ELF-1 (cell line): ENCODE measurements at places on chromosomes 16 and 17.

DNA sequence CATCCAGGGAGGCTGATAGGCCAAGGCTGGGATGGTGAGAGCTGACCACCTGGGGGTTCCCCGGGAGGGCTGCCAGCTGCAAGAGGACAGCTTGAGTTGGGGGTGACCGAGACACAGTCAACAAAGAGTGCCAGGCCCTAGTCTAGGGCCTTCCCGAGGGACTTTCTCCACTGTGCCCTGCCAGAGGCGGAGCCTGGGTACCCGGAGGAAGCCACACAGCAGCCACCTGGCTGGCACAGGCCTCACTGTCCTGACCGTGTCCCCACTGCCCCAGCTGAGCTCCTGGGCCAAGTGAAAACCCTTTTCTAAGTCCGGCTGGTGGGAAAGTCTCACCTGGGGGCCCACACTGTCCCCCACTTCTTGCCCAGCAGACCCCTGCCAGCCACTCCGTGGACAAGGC, 71.9 kb upstream of the GSE1 start:
- no peak for DNase-seq

DNA sequence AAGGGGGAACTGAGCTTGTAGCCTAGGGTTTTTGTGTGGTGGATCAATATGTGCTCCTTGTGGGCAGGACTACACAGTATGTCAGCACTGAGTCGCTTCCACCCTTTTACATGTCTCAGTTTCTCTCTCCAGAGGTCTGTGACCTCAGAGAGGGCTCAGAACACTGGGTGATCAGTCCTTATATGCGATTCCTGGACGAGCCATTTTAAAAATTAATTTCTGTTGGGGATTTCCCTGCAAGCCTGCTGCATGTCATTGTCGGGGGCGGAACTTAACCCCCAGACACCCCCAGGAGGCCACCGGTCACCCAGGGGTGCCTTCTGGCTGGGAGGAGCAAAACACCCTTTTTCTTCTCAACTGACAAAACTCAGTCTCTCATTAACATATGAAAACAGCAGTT, 14.1 kb downstream of the DHRS7B start:
- DNase-seq: no peak

- no peak for DNase-seq
Measured at GRCh38 chr17:67784364-67785121, 40.8 kb upstream of the BPTF start.

DNA sequence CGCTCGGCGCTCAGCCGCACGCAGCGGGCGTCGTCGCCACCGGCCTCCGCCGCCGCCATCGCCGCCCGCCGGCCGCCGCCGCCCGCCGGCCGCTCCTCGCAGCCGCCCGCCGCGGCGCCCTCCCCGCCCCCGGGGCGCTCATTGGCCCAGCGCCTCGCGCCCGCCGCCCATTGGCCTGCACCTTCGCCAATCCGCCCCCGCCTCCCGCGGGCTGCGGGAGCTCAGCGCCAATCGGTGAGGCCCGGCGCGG, at the start of gene PGP:
Gene PGP, minus strand, starts transcription at position 122 of the 250 bp plus-strand sequence. Its CDS starts 63 bp downstream, at position 59.
- no peak for DNase-seq

GRCh38 chr17:64296246-64296645, 33.2 kb upstream of the TEX2 start:
- no peak for DNase-seq

DNA sequence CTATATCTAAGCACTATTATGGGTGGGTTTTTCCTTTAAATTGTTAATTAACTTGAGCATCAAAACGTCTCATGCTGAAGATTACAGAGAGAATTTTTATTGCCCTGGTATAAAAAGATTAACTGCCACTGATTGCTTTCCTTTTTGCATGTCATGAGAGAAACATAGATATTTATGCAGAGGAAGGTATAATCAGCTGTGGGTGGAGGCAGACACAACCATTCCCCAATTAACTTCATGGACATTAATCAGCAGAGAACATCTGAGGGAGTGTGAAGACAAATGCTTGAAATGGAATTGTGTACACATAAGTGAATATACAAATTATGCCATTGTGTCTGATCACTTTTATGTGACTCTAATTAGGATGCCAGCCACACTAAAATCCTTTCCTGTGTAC, 115.2 kb upstream of the CPHXL start:
- DNase-seq: no peak

- DNase-seq: peak; percentile 58
Measured at GRCh38 chr17:17698869-17699351, 17.7 kb downstream of the RAI1 start.

DNA sequence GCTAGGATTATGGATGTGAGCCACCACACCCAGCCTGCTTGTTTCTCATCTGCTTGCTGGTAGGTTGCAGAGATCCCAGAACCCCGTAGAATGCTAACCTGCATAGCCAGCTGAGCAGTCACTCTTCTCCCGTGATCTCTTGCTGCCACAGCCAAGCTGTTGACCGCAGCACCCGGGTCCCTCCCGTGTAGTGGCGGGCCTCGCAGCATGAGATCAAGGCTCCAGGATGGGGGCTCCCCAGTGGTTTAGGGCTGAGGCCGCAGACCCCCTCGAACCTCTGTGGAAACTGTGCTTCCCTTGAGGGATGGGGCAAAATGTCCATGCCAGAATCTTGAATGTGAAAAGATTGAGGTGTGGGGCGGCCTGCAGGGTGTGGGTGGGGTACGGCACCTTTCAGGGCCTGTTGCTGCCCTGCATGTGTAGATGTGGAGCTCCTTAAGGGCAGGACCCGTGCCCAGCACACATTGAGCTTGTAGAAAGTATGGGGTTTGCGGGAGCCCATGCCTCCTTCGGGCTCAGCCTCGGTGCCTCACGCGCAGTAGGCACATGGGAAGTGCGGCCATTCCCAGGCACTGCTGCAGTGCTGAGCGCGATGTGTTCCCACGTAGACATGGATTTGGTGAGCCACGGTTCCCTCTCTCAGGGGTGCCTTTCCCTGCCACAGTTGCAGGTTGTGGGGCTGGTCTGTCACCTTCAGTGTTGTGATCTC, 99.9 kb downstream of the BANP start:
- no peak for DNase-seq

DNA sequence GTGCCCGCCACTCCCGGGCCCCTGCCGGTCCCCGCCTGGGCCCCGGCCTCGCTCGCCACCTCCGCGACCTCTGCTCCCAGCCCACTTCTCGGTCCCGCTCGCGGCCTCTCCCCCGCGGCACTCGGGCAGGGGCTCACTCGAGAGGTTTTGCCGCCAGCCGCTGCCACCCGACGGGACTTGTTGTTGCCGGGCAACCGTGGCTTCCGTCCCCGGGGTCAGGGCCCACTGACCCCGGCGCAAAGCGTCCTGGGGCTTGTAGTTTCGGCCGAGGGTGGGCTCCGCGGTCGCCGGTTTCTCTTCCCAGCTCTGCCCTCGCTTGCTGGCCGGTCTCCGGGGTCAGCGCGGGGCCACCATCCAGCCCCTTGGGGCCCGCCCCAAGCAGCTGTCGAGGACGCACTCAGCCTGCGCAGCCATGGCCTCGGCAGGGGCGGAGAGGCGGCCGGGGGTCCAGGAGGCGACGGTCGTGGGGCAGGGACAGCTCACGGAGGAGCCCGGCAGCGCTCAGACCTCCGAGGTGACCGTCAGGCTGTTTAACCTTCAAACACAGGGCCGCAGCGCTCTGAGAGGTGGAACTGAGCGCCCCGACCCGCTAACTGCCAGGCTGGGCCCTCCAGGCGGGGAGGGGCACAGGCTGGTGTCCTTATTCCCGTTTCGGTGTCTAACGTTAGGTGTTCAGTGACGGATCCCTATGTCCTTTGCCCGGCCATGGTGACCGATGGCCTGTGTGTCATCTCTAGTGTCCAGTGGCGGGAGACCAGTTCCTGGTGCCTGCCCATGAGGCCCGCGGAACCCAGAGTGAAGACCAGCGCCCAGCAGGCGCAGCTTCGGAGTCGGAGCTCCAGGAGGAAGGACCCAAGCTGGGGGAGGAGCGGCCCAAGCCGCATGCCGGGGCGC, at the start of the genes C16orf86 and ENKD1:
Gene C16orf86, plus strand, starts transcription at position 256 of the 894 bp plus-strand sequence. Its CDS starts 157 bp downstream, at position 413.
Gene ENKD1, minus strand, starts transcription at position 192 of the 894 bp plus-strand sequence. CDS start 308 bp downstream, outside the sequence.
- DNase-seq: peak; percentile 83

DNA sequence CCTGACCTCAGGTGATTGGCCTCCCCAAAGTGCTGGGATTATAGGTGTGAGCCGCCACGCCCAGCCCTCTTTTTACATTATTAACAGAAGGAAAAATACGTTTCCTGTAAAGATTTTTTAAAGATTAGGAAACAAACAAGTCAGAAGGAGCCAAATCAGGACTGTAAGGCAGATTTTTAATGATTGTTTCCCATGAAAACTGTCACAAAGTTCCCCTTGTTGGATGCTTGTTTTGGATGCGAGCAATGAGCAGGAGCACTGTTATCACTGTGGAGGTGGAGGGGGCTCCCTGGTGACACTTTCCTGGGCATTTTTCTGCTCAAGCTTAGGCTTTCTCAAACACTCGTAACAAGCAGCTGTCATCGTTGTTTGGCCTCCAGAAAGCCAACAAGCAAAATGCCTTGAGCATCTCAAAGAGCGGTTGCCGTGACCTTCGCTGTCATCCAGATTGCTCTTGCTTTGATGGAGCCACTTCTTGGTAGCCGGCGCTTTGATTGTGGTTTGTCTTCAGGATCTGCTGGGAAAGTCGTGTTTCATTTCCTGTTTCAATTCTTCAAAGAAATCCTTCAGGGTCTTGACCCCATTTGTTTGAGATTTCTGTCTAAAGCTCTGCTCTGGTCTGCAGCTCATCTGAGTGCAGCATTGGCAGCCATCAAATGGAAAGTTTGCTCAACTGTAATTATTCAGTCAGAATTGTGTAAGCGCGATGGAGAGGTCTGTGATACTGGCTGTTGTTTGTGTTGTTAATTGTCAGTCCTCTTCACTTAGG, 128.7 kb downstream of the RPTOR start:
- peak; percentile 21 for DNase-seq

DNA sequence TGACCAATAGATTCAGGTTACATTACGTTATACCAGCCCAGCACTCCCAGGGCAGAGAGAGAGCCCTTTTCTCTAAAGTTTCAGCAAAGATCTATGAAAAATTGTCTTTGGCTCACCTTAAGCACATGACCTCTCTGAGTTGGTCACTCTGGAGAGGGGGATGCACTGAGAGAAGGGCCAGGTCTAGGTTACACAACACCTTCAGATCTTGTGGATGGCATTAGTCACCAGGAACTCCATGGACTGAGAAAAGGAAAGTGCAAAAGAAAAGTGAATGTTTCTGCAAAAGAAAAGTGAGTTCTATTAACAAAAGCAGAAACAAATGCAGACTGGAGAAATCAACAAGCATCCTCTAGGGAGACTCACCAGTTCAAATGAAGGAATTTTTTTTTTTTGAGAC, 253.3 kb upstream of the SALL1 start:
- DNase-seq: no peak

- DNase-seq: no peak
Measured at GRCh38 chr16:2990891-2991290, 10.6 kb upstream of the PKMYT1 start.

- no peak for DNase-seq
Measured at GRCh38 chr17:9009737-9010136, 11.6 kb upstream of the NTN1 start.

DNA sequence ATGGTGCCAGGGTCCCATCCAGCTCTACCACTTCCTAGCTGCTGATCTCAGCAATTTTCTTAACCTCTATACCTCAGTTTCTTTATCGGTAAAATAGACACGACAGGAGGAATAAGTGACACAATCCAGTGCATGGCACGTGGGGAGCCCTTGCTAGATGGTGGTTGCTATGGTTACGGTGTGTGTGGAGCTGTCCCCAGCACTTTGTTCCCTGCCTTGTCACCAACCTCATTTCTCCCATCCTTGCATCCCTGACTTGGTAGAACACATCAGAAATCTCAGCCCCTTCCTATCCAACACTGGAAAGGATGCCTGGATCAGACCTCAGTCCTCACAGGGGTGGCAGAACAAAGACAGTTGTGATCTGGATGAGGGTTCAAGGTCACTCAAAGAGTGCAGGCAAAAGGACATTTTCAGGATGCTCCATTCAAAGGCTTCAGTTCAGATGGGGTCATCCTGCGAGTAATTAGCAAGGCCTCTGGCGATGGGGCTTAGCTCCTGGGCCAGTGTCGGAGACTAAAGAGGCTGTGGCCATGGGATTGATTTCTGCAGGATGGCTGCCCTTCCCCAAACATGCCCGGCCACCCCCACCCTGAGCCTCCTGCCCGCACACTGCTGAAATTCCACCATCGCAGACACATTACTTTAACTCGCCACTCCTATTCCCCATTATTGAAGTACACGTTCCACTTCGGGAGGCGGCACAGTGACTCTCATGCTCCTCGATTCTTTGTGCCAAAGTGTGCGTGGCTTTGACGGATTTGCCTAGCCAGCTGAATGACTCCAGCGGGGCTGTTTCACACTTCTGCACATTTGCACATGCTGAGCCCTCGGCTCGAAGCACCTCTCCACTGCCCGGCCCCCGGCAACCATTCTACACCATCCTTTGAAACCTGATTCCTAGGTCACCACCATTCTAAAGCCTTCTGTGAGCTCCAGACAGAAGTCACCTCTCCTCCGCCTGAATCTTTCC, 40.3 kb downstream of the WNT3 start:
- no peak for DNase-seq

DNA sequence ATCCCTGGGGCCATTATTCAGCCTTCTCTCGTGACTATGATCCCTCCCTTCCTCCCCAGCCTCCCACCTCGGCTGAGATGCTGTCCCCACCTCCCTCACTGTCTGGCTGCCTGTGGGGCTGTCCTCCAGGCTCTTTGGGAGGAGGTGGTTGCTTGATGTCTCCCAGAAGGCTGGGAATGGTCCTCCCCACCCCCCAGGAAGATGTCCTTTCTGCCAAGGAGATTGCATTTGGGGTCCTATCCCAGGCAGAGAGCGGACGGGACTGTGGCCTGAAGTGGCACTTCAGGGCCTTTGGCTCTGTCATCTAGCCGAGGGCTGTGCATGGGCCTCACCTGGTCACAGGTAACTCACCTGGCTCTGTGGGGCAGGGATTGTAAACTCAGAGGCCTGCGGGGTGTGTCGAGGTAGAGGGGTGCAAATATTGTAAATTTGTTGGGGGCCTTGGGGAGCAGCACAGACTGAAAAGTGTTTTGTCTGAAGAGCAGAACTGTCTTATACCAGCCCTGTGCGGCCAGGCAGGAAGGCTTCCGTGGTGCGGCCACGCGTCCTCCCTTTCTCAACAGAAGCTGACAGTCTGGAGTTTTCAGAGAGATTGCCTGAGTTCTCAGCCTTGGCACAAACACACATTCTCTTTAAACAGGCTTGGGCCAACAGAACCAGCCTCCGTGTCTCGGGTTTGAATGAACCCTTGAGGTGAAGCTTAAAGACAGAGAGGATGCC, 177.9 kb downstream of the SEC14L1 start:
- DNase-seq: no peak

- no peak for DNase-seq
Measured at GRCh38 chr16:17396762-17397498, 73.8 kb downstream of the XYLT1 start.

GRCh38 chr16:74480150-74481029, 59.1 kb upstream of the CLEC18B start:
- DNase-seq: peak; percentile 80

- no peak for DNase-seq
Measured at GRCh38 chr16:10511829-10512228, 68.6 kb downstream of the EMP2 start.
